ENCODE measurements at places on chromosomes 11 and 22.

- DNase-seq: no peak
These were observed 766.3 kb upstream of the RAG2 start for GRCh38 chr11:37364246-37364839.

DNA sequence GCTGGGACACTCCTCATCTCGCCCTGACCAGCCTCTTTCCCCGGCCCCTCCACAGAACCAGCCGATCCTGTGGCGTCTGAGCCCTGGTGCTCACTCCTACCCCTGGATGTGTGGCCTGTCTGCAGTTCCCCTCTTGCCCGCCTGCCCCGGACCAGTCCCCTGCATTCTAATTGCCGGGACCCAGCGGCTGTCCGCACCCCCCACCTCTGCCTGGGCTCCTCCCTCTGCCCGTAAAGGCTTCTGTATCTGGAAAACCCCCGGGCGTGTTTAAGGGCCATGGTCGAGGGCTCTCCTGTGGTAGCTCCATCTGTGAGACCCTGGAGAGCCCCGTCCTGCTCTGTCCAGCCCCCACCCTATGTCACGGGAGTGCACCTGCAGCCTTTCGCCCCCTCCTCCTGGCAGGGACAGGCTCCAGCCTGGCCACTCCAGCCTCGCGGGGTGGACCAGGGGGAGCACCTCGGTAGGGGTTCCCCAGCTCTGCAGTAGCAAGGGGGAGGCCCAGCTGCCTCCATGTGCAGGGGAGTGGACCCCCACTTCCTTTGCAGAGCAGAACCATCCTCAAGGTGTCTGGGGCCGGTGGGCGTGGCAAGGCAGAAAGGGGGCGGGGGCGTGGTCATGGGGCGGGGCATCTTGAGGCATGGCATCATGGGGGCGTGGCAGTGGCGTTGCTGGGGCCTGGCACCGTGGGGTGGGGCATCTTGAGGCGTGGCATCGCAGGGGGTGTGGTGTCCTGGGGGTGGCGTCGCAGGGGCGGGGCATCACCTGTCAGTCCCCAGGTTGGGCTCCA is 430.4 kb downstream of the TBC1D22A start:
- DNase-seq: no peak

- no peak for DNase-seq
These were observed 389 bp upstream of the CASP12 start for GRCh38 chr11:104898685-104899013.

DNA sequence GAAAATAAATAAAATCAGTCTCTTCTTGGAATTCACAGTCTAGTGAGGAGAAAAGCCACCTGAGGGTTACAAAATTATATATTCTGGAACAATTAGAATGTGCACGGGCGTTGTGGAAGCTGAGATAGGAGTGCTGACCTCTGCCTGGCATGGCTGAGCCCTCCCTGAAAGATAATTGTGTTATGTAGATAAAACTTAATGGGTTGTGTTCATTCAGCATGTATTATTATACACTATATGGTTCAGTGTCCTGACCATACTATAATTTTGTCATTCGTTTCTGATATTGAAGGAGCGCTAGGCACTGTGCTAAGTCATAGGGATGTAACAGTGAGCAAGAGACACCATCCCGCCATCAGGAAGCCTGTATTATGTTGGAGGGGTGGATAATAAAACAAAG is 3.7 kb downstream of the ACAT1 start:
- DNase-seq: no peak

DNA sequence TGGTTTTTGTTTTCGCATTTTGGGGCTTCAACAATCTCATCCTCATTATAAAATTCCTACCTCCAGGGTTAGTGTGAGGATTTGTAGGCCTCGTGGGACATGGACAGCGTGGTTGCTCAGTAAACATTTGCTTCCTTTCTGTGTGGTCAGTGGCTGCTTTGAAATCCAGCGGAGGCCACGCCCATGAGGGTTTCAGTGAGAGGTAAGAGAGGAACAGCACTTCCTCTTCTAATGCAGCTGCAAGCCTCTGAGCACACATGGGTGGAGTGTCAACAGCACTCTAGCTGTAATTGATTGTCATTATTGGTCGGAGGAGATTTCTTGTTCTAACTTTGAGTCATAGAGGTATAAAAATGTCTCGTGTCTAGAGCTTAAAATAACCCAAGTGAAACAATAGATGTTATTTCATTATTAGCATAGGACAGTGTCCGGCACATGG is 6.0 kb upstream of the ARHGAP42 start:
- DNase-seq: no peak
